HFF-Myc (cell line): ENCODE measurements at places on chromosomes 1 and 21.
A peak's percentile ranks its signal among the peaks of the same experiment; 100 is the strongest.

GRCh38 chr1:38020396-38020795, 7.9 kb downstream of the UTP11 start:
- no peak for DNase-seq

GRCh38 chr1:235441159-235441685, 63.0 kb downstream of the B3GALNT2 start:
- DNase-seq: no peak

DNA sequence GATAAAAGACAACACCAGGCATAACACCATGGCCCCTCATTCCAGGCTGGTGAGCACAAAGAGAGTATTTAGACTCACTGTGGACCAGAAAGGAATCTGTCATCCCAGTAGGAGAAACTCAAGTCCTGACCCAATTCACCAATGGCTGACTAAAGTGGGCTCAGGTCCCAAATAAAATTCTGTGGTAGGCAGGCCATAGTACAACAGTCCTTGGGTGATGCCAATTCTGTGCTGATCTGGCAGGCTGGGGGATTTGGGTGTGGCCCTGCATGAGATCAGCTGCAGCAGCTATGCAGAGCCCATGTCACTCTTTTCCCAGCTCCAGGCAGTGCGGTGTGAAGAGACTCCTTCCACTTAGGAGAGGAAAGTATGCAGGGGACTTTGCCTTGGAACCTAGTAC, 245.1 kb downstream of the LBR start:
- no peak for DNase-seq

GRCh38 chr21:33817138-33817537, 98.5 kb downstream of the ATP5PO start:
- DNase-seq: no peak

DNA sequence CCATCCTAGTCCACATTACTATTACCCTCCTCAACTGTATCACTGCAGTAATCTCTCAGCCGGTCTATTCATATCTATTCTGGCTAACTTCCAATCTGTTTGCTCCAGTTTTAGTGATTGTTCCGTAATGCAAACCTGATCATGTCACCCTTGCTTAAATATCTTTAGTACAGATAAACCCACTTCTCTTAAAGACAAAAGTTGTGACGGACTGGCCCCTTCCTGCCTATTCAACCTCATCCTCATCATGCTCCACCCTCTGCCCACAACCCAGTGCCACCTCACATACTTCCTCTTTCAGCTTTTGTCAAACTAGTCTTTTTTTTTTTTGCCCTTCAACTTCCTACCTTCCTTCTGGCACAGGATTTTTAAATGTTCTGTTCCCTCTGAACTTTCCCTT, 2.8 kb upstream of the C1orf162 start:
- no peak for DNase-seq

- DNase-seq: no peak
Measured at GRCh38 chr1:29786791-29787732, 550.7 kb downstream of the PTPRU start.

GRCh38 chr1:107981277-107981676, 16.3 kb upstream of the VAV3 start:
- no peak for DNase-seq

- no peak for DNase-seq
Measured at GRCh38 chr1:45038661-45039364, 26.8 kb downstream of the UROD start.

- DNase-seq: no peak
Measured at GRCh38 chr1:225769687-225770086, 7.9 kb upstream of the SRP9 start.

DNA sequence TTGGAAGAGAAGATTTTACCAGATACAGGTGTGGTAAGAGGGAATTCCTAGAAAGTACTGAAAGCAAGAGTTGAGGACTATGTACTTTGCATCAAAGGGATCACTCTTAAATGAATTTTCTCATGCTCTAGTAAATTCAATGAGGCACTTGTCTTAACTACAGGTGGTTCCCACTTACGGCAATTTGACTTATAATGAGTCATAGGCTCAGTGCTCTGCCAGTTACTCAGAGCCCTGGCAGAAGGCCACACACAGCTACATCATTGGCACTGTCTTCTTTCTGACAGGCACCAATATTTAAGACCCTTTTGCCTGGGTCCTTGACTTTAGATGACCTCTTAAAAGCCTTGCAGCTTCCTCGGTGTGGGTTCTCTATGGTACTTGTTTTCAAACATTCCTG, 15.9 kb upstream of the ADAMTS5 start:
- DNase-seq: no peak

GRCh38 chr1:231844986-231845502, 218.5 kb downstream of the DISC1 start:
- no peak for DNase-seq

GRCh38 chr1:178126741-178127185, 32.9 kb downstream of the RASAL2 start:
- peak; percentile 14 for DNase-seq

DNA sequence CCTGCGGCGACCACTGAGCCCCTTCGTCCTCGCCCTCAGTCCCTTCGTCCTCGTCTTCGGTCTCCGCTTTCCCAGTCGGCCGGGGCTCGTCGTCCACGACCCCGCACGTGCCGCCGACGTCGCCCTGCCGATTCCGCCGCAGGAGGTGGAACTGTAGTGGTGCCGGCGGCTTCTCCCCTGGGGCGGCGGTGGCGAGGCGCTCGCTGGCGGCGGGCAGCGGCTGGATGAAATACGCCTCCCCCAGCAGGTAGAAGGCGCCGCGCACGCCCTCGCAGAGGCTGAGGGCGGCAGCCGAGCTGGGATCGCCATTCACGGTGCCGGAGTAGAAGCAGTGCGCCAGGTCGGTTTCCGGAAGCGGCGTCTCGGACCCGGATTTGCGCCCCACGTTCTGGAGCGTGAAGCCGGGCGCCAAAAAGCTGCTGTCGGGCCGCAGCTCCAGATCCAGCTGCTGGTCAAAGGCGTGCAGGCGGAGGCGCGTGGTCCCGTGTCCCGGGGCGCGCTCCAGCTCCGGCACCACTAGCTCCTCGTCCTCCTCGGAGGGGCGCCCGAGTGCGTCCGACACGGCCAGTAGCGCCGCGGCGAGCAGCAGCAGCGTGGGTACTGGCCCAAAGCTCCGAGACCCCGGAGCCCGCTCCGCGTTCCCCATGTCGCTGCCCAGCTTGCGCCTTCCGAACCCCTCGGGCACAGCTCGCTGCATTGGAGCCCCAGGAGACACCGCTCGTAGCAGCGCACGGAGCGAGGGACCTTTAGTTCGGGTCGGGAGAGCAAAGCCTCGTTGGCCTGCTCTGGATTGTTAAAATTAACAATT, 747 bp downstream of the ADAMTS1 start:
- DNase-seq: no peak

DNA sequence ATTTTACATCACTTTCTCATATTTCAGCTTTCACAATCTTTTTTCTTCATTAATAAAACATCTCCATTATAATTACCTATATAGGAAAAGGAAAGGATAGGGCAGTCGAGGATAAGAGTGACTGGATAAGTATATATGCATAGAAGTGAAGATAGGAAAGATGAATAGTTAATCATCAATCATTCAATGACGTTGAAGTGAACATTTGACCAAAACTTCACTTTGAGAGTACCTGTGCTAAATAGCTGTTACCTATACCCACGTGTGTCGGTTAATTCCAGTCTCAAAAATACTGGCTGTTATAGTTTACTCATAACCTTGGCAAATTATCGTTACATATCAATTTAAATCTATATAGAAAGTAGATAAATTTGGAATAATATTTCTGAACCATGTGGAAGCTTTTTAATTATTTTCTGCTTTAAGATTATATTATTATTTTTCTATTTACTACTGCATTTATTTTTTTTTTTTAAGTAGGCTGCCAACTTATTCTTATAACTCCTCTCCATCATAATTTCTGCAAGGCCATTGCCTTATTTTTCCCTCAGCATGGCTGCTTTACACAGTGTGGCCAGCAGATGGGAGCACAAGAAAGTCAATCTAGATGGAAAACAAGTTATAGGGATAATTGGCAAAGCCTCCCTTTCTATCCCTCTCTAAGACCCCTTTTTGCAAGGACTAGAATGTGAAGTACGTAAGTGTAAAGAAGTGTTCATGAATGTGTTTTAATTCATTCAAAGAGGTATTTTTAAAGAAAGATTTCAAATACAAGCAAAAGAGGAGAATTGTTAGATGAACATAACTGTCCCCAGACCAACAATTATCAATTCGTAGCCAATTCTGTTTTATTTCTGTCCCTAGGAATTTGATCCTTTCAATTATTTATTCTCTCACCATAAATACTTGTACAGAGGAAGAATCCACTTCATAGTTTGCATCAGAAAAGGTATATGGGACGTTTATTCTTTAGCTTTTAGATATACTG, 290.4 kb downstream of the KCNT2 start:
- peak; percentile 4 for DNase-seq

GRCh38 chr1:214632091-214632490, 29.1 kb downstream of the CENPF start:
- no peak for DNase-seq

DNA sequence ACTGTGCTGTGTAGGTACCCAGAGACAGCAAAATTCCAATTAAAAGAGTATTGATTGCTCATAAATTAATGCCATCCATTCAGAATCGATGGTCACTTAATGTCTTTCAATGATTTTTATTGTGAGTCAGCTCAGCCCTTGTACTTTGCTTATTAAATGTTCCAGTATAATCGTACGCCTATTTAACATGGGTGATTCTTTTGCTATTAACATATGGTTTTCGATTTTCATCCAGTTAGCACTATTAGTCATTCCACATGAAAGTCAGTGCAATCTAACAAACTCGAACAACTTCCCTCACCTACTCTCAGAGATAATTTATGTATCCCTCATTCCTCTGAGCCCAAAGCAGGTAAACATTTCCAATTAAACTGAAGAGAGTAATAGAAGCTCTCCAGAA, 109.6 kb upstream of the APP start:
- no peak for DNase-seq

- DNase-seq: no peak
Measured at GRCh38 chr1:32891241-32891570, 4.9 kb downstream of the HPCA start.

DNA sequence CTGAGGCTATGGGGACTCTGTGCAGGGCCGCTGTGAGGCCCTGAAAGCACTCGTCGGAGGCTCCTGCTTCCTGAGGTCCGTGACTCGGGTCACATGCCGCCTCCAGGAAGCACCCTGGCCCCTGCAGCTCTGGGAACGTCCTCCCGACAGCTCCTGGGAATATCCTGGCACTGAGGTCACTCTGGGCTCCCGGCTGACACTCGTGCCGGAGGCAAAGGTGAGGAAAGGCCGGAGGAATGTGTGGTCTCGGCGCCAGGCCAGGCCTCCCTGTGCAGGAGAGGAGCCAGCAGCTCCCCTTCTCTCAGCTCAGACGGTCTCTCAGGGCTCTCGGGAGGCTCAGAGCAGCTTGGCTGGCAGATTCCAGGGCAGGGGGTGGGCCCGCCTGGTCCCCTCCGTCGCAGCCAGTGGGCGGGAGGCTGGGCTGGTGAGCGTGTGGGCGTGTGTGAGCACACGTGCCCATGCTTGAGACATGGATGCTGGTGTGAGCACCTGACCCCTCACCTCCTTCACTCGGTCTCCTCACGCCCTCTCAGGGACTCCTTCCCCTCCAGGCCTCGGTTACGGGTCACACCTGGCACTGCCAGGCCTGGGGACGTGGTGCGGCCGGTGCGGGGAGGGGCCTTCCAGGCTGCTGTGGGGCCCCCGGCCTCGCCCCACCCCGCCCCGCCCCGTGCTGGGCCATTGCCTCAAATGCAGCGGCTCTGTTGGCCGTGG, 5.5 kb upstream of the RNF223 start:
- peak; percentile 61 for DNase-seq

DNA sequence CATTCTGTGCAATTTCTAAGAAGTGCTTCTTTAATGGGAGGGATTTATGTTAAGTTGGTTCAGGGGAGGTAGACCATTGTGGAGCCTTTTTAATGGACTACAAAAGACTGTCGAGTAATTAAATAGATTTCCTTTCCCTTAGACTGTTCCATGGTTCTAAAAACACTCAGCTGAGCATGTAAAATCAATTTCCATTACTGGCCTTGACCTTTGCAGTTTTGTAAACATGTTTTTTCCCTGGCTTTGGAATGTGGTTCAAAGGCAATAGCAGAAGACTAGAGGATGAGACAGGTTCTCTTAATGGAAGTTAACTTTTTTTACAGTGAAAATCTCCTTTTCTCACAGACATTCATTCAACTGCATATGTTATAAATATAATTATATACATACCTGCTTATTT, 37.6 kb upstream of the BTG3 start:
- no peak for DNase-seq

DNA sequence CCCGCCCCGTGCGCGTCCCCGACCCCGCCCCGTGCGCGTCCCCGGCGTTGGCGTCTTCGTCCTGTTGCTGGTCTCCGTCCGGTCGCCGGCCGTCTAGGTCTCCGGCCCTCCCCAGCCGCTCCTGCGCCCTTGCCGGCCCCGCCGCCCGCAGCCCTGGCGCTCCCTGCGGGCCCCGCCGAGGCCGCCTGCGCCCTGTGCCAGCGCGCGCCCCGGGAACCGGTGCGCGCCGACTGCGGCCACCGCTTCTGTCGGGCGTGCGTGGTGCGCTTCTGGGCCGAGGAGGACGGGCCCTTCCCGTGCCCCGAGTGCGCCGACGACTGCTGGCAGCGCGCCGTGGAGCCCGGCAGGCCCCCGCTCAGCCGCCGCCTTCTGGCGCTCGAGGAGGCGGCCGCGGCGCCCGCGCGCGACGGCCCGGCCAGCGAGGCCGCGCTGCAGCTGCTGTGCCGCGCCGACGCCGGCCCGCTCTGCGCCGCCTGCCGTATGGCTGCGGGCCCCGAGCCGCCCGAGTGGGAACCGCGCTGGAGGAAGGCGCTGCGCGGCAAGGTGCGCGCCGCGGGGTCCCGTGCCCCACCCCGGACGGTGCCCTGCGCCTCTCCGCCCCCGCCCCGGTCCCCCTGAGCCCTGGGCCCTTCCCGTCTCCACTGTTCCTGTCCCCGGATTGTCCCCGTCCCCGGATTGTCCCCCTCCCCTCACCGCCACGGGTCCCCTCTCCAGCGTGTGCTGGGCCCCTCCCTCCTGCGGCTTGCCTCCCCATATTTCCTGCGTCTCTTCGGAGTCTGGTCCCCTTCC, at the start of gene RNF187:
RNF187 (plus strand) TSS at position 47 of the 789 bp plus-strand sequence.
- no peak for DNase-seq

DNA sequence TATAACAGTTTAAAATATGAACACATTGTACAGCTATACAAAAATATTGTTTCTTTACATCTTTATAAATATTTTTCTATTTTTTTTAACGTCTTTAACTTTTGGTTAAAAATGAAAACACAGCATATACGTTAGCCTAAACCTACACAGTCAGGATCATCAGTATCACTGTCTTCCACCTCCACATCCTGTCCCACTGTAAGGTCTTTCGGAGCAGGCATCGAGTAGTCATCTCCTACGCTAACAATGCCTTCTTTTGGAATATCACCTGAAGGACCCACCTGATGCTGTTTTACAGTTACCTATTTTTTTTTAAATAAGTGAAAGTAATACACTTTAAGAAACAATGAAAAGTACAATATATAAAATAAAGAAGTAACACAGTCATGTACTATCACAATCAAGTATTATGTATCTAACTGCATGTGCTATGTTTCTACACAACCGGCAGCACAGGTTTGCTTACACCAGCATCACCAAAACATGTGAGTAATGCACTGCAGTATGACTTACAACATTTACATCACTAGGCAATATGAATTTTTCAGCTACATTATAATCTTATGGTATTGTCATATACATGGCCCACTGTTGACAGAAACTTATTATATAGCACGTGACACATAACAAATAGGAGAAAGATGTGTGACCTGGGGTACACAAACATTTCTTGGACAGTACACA, 254.4 kb downstream of the AKT3 start:
- DNase-seq: peak; percentile 25
